Activated CD4-positive, CD25-positive, alpha-beta regulatory T cell treated with anti-CD3 and anti-CD28 coated beads, Interleukin-2, amount 50 U/mL, for 24 hours (primary cell): ENCODE measurements at places on chromosomes 7 and 10.

GRCh38 chr10:102869258-102870198 lies at the start of gene AS3MT:
Gene AS3MT (plus strand): TSS chr10:102869470. CDS start chr10:102869593, 123 bp downstream.
- ATAC-seq: peak; percentile 27

- no peak for ATAC-seq
Observed at GRCh38 chr10:113788604-113789083, 37.2 kb downstream of the PLEKHS1 start.

DNA sequence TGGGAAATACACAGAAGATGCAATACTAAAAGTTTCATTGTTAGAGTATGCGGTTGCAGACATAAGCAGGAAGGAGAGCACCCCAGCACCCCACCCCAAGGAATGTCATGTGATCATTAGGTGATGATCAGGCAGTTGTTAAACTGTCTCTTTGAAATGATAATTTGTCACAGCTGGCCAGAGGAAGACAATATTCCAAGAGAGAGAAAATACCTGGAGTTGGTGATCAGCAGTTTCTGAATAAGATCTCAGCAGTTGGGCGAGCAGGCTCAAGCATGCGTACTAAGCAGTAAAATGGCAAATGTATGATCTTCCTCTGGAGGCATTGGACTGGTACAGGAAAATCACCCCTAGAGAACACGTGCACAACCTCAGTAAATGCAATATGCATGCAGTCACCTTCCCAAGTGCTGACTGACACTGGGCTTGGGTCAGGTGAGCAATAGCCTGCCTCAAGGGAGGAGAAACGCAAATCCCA lies 250.1 kb upstream of the MBL2 start:
- ATAC-seq: no peak

DNA sequence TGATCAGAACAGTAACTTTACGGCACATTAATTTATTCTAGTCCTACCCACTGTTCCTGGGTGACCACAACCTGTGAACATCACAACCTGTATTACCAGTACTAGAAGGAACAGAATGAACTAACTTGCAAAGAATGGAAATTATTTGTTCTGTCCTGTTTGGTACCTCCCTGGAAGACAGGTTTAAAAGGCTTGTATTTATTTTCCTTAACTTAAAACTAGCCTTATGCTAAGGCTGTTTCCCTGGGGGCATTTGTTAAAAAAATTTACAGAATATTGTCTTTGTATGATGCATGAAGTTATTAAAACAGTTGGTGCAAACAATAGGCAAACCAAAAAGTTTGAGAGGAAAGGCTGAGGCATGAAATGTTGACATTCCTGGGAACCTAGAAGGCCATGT lies 132.7 kb downstream of the DNAJC1 start:
- ATAC-seq: no peak

GRCh38 chr7:122577449-122578003 lies 121.4 kb downstream of the RNF133 start:
- ATAC-seq: no peak

DNA sequence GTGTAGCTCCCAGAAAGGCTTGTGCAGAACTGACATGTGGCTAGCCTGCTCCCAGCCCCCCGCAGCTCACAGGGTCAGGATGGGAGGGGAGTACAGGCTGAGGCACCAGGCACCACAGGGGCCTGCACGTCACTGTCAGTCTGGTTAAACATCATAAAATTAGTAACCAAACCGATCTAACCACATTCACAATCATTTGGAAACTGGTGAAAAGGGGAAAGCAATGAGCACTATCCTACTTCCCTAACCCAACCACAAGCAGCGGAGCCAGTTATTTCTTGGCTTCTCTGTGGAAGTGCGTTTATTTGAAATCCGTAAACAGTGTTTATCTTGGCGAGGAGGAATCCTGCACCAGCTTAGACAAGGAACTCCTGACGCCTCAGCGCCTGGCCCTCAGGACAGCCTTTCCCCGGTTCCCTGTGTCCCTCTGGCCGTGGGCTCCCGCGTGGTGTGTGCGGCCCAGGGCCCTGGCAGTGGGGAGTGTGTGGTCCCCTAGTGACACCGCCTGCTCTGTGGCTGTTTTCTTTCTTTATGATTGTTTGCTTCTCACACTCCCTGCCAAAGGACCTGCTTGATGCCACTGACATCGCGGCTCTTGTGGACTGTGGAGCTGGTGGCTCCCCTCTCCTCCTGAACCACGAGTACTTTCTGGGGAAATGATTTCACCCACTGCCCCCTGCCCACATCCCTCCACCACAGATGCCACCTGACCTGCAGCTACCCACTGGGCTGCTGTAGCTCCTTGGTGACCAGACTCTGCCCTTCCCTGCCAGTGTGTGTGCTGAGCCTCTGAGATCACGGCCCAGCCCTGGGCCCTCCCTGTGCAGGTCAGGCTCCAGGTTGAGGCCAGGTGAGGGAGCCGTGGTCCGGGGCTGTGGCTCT lies 38.0 kb downstream of the INPP5A start:
- ATAC-seq: peak; percentile 54

DNA sequence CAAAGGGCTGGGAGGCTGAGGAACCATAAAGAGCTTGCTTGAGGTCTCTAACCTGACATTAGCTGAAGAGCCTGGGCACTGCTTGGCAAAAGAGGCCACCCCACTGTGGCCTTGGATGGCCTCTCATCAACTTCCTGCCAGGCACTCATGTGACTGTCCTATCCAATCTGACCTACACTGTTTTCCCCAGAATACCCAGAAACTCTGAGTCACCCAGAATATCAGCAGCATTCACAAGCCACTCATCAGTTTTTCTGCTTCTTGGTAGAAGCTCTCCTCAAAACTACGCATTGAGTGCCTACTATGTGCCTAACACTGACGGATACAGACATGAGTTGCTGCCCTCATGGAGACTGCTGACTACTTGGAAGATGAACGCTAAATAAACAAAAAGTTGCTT lies 4.1 kb upstream of the NT5C2 start:
- ATAC-seq: peak; percentile 36

DNA sequence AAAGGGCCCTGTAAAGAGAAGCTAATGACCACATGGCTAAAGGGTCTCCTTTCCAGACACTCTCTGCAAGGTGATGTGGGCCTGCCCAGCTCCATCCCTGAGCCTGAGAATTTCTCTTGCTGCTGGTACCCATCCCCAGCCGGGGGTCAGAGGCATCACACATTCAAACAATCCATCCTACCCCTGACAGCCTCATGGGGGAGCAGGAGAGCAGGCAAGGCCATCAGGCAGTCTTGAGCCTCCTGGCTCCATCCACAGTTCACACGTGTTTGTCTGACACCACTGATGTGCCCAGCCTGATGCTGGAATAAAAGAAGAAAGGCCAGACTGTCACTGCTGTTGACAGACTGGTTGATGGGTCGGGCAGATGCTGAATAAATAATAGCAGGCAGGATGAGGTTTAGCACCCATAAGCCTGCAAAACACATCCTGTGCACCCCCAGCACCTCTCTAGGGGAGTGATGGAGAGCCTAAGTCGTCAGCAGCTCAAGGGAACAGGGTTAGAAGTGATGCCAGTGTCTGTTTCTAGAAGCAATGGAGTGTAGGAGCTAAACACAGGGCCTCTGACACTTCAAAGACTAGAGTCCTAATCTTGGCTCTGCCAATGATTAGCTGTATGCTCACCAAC lies 43.5 kb downstream of the TLL2 start:
- no peak for ATAC-seq
